ENCODE measurements at places on chromosomes 3 and 15.

DNA sequence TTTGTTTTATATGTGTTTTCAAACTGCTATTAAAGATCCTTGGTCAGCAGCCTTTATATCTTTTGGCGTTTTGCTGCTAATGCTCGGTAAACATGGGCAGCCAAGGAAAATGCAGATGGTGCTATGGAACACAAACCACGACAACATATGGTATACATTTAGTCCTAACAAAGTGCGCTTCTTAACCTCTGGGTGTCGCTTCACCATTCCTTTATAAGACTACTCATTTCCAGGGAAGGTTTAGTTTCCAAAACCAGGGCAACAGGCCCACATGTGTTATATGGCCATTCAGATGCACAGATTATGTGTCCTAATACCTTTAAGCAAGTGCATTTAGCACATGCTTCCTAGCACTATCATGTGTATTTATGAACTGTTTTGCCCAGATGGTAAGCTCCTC is 14.7 kb downstream of the SHOX2 start:
- peak; percentile 90 for DNase-seq

DNA sequence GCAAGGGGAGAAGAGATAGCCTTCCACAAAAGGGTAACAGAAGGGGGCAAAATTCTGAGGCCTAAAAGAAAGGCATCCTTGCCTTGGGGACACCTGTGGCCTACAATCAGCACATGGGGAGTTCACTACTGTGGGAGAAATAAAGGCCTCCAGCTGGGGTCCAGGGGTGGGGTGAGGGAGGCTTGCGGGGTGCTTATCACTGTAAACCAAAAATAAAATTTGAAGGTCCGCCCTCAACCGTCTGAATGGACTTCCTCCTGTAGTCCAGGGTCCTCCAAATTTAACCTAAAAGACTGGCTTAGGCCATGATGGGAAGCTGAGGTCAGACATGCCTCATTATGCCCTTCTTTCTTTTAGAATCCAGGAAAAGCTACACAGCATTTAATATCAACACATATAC is 2.1 kb upstream of the POLR2M start:
- no peak for DNase-seq

DNA sequence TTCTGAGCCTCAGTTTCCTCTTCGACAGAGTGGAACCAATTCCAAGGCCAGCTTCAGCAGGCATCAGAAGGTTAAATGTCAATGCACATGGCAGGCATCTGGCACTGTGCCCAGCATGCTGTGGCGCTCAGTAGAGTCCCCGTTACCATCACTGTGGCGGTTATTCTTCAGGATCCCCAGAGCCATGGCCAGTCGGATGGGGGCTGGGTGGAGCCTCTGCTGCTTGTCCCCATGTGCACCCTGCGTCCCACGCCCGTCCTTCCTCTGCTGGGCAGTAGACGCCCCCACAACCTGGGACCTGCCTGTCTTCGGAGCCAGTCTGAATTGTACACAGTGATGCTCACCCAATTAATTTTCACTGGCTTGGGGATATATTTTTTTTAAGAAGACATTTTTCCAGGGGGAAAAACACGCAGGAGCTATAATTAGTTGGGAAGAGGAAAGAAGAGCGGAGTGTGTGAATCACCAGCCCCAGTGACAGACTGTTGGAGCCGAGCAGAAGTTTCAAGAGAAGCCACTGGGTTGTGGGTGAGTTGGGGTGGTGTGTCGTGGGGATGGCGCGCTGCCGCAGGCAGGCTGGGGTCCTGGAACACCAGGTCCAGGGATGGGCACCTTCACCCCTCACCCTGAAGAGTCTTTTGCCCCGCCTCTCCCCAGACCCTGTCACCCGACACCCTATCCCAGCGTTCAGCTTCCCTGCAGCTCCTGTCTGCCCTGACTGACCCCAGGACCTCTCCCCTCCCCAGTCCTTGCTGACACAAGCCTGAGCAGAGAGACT is 26.8 kb upstream of the RPL29 start:
- DNase-seq = peak; percentile 59

DNA sequence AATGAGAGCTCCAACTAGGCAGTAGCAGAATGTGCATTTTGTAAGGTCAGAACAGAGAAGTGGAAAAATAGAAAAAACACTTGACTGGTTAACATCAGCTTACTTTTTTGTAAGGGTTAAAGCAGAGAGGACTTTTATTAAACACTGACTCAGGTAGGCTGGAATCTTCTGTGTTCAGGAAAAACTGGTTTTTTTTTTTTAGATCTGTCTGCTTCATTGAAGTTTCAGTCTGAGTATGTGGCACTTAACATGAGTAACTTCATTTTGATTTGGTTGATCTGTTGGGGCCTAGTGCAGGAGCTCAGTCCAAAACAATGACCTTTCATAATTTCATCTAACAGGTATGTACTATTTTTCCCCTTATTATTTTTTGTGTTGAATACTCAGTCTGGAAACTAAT is 141.1 kb downstream of the DOCK3 start:
- DNase-seq = no peak

DNA sequence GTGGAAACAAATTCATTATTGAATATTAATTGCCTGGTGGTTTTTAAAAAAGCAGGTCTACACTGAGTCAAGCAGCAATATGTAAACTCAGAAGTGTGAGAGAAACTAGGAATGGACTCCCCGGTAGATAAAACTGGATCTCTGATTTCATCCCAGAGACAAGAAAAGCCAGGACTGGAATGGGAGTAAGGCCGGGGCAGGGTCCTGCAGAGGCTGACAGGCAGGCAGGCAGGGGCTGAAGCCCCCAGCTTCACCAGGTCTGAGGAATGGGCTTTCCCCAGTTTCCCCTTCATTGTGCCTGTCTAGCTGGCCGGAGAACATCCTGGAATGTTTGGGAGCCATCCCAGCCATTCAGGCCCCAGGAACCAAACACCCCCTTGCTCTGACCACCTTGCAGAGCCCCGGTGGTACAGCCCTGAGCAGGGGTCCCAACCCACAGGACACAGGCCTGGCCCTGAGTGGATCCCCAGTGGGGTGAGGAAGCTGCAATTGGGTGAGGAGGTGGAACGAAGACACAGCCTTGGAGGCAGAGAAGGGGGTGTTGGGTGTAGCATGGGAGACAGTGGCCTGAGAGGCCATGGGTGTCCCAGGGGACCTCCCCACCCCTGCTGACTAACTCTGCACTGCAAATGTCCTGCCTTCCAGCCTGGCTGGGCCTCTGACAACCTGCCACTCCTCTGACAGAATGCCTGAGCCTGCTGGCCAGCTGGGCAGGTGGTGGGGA is 31.7 kb upstream of the XYLB start:
- no peak for DNase-seq

- no peak for DNase-seq
These were observed 658.3 kb downstream of the TUSC7 start for GRCh38 chr3:117367861-117368260.

- no peak for DNase-seq
These were observed 10.5 kb downstream of the GNAI2 start for GRCh38 chr3:50246517-50246954.
